ENCODE measurements at places on chromosomes 6 and 20.

GRCh38 chr6:119384444-119384843, 34.9 kb upstream of the MAN1A1 start:
- DNase-seq = no peak

DNA sequence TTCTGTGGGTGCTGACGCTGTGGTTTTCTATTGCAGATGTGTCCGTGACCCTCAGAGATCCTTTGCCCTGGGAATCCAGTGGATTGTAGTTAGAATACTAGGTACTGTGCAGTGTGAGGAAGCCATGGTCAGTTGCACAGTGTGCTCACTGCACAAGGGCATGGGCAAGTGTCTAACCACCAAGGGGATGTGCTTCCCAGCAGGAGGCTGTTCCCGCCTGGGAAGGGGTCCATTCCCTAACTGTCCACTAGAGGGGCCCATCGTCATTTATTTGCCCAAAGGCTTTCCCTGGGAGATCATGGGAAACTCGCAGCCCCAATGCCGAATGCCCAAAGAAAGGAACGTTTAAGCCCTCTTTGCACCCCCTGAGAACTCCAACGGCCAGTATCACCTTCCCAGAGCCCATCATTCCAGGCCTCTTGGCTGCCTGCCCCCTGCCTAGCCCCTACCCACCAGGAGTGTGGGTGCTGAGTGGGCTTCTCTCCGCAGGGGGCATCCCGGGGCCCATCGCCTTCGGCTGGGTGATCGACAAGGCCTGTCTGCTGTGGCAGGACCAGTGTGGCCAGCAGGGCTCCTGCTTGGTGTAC, 26.2 kb downstream of the SLCO4A1 start:
- peak; percentile 96 for DNase-seq

DNA sequence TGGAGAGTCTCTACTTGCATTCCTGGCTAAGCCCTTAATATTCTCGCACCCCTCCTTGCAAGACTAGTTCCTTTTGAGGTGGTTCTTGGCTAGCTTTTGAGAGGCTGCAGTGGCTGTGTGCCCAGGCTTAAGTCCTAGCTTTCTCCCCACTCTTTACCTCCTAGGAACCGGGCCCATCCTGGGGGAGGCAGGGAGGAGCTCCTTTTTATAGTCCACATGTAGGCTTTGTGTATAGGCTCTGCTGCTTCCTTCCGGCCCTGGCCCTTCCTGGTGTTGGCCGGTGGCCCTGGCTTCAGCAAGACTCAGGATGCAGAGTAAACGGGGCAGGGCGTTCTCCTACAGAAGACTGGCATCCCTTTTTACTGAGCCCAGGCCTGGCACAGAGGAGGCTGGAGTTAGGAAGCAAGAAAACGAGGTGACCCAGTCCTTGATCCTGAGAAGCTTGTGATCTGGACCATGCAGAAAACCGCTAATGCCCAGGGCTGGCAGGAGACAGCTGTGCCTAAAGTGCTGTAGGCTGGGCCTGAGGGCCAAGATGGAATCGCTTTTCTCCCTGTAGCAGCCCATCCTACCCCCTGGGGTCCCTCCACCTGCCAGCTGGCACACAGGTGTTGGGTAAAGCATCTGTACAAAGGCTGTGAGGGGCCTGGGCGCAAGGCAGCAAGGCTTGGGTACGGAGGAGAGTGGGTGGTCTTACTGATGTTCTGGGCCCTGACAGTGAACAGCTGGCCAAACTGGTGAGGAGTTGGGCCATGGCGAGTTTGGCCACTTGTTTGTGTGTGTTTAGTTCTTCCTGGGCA, 8.7 kb downstream of the PLCG1 start:
- no peak for DNase-seq

DNA sequence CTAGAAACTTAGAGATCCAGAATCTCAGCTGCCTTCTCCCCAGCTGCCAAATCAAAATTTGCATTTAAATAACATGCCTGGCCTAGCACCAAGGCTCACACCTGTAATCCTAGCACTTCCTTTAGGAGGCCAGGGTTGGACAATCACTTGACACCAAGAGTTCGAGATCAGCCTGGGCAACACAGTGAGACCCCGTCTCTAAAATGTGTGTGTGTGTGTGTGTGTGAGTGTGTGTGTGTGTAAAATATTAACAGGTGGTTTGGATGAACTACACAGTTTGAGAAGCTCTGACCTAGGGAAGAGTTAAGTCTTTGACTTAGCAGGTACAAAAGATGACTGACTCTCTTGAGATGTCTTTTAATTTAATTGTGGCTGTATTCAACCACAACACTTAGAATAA, 20.2 kb upstream of the CD2AP start:
- no peak for DNase-seq

GRCh38 chr6:34993213-34993612, 104.2 kb downstream of the ANKS1A start:
- DNase-seq = no peak

GRCh38 chr6:156455847-156456246, 321.3 kb upstream of the ARID1B start:
- DNase-seq = no peak

All from SK-N-SH (cell line).